ENCODE measurements at places on chromosomes 4 and X.

DNA sequence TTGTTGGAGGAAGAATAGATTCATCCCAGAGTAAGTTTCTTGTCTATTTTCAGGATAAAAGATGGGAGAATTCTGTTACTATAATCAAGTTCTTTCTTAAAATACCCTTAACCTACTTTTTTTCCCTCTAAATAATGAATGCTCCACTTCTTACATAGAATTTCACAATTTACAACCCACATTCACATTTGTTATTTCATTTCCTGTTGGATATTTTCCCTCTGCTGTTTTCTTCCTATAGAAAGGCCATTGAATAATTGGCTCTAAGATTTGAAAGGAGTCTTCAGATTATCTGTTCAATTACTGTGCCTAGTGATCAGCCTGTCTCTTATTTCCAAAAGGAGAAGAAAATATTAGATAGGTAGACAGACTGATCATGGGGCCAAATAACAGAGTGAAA, 79.7 kb downstream of the CPE start:
- no peak for DNase-seq

DNA sequence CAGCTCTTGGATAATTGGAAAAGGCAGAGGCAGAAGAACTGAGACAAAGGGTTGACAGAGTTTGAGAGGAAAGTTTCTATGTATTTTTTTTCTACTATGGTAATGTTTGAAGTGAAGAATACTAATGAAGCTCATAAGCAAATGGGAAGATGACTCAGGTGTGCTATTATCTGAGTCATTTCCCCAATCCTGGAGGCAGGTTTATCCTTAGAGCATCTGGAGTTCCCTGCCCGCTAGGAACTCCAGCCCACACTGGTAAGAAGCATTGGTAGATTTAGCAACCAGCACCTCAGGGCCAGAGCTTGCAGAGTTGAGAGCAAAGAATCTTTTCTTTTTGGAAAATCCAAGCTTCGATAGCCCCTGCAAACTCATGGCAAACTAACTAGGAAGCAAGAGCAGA, 55.2 kb downstream of the DOCK11 start:
- no peak for DNase-seq

GRCh38 chrX:65634732-65635131, 32.7 kb upstream of the MSN start:
- DNase-seq = no peak

DNA sequence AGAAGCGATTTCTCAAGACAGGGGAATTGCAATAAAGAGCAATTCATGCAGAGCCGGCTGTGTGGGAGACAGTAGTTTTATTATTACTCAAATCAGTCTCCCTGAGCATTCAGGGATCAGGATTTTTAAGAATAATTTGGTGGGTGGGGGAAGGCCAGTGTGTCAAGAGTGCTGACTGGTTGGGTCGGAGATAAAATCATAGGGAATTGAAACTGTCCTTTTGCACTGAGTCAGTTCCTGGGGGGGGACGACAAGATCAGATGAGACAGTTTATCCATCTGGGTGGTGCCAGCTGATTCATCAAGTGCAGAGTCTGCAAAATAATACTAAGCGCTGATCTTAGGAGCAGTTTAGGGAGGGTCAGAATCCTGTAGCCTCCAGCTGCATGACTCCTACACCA, 502.4 kb downstream of the NLGN4X start:
- DNase-seq = no peak

DNA sequence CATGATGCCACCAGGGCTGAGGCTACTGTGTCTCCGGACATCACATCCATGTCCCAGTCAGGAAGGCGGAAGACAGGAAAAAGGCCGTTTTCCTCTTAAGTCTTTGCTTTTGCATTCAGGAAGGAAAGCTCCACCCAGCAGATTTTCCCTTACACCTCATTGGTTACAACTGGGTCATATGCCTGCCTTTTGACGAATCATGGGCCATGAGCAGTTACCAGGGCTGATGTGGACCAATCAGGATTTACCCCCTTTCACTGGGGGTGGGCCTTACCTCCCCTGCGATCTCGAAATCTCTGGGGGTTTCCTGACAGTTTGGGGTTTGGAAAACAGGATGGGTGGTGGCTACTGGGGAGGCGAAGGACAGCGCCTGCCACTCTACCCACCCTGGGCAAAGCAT, 52.5 kb upstream of the GRPEL1 start:
- no peak for DNase-seq

- DNase-seq = no peak
Measured at GRCh38 chr4:93184053-93184452, 644.5 kb upstream of the ATOH1 start.
